Fibroblast of the aortic adventitia (primary cell): ENCODE measurements at places on chromosomes 4 and X.

GRCh38 chr4:148239494-148239985, 202.7 kb downstream of the NR3C2 start:
- no peak for DNase-seq

- no peak for DNase-seq
These were observed 56.0 kb upstream of the TECRL start for GRCh38 chr4:64465263-64465662.

DNA sequence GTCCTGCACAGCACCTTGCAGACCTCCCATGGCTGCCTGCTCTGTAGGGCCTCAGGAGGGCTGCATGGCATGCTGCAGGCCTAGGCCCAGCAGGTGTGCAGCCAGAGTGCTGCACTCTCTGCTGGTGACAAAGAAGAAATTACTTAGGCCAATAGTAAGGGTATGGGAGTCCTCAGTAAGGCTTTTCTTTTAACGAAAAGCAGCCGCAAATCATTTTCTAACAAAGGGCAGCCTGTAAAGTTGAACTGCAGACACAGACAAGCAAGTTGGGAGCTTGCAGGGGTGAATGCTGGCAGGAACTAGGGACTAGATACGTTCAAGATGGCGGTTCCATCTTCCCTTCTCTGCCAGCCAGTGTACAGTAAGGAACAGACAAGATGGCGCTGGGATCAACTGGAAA, 22.4 kb upstream of the UBA6 start:
- no peak for DNase-seq

DNA sequence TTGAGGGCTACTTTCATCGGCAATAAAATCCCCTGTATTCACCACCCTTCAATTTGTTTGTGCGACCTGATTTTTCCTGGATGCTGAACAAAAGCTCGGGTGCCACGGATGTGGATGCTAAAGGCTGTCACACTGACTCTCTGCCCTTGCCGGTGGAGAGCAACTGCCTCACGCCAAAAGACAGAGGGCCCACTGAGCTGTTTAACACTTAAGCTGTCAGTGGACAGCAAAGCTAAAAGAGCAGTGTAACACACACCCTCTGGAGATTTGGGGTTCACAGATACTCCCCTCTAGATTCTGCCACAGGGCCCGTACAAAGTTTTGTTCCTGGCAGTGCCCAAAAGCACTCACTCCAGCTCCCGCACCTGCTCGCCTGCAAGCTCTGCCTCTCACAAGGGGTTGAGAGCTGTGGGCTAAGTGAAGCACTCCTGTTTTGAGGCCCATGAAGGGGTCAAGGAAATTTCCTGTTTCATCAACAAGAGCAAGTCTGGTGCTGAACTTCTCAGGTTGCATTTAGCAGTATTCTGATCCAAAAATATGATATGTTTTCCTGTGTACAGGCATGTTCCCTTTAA, 1571.9 kb downstream of the ADGRL3 start:
- no peak for DNase-seq

- no peak for DNase-seq
These were observed 10.1 kb downstream of the AMOT start for GRCh38 chrX:112830540-112830939.

GRCh38 chr4:158586881-158587280, 65.2 kb downstream of the RXFP1 start:
- DNase-seq = no peak

- no peak for DNase-seq
These were observed 109.0 kb downstream of the RPS6KA6 start for GRCh38 chrX:84078991-84079390.

DNA sequence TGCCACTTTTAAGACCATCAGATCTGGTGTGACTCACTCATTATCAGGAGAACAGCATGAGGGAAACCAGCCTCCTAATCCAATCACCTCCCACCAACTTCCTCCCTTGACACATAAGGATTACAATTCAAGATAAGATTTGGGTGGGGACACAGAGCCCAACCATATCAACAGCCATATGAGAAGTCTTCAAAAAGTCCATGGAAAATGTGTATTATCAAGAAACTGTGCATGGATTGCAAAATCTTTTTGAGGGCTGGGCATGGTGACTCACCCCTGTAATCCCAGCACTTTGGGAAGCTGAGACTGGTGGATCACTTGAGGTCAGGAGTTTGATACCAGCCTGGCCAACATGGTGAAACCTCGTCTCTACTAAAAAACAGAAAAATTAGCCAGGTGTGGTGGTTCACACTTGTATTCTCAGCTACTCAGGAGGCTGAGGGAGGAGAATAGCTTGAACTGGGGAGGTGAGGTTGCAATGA, 17.8 kb upstream of the RPL39 start:
- DNase-seq = peak; percentile 74

DNA sequence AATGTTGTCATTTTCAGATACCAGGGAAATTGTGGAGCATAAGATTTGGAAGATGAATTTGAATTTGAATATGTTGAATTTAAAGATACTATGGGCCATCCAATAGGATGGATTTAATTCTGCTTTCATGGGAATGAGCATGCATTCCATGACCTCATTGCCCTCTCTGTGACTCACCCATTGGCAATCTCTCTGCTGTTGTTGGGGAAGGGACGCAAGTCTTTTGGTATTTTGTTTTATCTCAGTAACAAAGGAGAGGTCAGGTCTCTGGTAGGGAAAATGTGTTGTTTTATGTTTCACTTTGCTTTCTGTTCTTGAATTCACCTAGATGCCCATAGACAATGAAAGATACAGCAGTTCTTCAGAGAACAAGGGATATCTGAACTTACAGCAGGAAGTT, 42.1 kb upstream of the MAGEA4 start:
- DNase-seq = peak; percentile 91

DNA sequence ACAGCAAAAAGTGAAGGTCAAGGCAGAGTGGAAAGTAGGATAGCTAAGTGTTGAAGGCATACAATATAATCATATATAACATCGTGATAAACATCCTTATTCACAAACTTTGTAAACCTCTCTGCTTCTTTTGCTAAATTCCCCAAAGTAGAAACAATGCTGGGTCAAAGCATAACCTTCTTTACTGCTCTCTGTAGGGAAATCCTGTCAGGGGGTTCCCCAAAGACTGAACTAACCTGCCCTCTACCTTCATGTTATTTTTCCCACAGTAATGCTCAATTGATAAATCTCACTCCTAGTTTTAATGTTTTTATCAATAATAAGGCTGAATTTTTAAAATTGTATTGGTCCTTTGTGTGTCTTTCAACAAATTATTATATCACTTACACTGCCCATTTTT, 55.7 kb downstream of the DCHS2 start:
- DNase-seq = no peak

- no peak for DNase-seq
These were observed 243.3 kb downstream of the LDB2 start for GRCh38 chr4:16655111-16655510.

GRCh38 chr4:76214177-76214675, 602 bp upstream of the SCARB2 start:
- no peak for DNase-seq

- no peak for DNase-seq
These were observed 36.5 kb downstream of the WDR1 start for GRCh38 chr4:10079912-10080588.

DNA sequence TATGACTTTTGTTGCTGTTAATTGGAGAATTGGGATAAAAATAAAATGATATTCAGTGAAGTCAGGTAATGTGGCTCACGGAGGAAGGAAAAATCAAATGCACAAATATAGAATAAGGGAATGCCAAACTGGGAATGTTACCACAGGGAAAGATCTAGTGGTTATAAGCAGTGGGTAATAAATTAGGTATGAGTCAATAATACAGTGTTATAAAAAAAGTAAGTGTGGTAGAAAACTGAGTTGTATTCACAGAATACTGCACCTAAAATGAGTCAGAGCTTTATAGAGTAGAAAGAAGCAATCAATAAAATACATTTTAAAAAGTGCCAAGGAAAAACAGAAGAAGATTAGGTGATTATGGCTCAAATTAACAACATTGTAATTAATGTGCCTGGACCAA, 34.5 kb downstream of the INTS12 start:
- DNase-seq = no peak

DNA sequence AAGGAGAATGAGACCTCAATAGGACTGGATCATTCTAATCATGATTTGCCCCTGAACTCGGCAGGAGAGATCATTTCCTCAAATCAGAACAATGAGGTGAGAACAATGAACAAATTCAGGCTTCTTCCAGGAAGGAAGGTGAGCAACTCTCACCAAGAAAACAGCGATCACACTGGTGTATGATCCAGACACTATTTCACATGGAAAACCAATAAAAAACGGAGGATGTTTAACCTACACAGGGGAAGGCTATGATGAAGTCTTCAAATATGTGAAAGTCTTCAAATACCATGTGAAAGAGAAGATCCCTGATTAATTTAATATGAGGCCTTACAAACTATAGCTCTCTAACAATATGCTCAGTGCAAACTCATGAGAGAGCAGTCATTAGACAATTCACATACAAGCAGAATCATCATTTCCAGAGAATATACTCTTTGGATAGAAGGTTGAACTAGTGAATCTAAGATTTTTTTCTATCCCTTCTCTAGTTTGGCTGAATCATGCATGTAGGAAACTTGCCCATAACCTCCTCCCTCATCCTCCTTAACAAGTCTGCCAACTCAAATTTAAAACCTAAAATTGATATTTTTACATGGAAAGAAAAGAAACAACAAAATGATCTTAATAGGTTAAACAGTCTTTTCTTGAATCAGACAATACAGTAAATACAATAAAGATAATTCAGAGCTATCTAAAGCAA, 122.5 kb downstream of the ADAMTS3 start:
- DNase-seq = peak; percentile 63

DNA sequence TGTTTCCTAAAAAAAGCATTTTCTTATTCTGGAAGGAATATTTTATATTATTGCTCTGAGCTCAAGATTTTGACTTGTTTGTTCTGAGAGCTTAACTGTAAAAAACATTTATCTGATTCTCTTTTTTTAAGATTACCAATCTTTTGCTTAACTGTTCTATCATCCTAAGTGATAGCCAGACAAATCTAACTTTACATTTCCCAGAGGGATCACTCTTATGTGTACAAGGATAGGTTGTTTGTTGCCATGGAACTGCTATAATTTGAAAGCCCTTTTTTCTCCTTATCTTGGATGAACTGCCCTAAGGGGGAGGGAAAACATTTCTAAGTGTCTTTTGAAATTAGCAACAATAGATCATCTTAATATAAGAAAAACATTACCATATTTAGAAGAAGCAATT, 494.7 kb downstream of the TRAM1L1 start:
- no peak for DNase-seq

DNA sequence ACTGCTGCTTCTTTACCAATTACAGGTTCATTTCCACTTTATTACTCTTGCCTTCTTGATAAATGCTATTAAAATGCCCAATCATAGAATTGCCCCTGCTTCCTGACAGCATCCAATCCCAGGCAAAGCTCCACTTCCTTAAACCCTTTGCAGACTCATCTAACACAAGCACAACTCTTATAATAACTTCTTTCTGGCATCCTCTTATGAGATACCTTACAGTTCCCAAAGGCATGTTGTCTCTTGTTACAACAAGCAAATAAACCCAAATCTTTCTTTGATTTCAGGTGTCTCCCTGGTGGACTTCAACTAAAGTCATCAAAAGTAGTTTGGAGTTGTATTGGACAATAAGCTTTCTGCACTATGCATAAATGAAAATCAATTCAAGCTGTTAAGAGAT, 22.5 kb upstream of the ADH7 start:
- DNase-seq = no peak

- DNase-seq = no peak
These were observed 126.9 kb upstream of the GUCY1A1 start for GRCh38 chr4:155539746-155540145.

DNA sequence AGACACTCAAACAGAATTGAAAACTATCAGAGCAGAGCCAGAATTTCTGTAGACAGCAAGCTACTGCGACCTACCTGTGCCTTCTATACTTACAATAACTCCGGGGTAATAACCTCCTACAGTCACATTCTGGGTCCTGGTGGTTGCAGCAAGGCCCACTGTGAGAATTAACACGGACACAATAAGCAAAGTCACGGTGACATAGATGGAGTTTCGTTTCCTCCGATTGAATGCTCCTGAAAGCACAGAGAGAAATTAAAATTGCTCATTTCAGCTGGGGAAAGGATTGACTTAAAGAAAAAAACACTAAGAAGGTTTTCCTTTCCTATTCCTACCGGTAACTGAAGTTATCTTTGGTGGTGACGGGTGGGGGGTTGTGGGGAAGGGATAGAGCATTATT, 7.0 kb downstream of the TMEM255A start:
- no peak for DNase-seq

DNA sequence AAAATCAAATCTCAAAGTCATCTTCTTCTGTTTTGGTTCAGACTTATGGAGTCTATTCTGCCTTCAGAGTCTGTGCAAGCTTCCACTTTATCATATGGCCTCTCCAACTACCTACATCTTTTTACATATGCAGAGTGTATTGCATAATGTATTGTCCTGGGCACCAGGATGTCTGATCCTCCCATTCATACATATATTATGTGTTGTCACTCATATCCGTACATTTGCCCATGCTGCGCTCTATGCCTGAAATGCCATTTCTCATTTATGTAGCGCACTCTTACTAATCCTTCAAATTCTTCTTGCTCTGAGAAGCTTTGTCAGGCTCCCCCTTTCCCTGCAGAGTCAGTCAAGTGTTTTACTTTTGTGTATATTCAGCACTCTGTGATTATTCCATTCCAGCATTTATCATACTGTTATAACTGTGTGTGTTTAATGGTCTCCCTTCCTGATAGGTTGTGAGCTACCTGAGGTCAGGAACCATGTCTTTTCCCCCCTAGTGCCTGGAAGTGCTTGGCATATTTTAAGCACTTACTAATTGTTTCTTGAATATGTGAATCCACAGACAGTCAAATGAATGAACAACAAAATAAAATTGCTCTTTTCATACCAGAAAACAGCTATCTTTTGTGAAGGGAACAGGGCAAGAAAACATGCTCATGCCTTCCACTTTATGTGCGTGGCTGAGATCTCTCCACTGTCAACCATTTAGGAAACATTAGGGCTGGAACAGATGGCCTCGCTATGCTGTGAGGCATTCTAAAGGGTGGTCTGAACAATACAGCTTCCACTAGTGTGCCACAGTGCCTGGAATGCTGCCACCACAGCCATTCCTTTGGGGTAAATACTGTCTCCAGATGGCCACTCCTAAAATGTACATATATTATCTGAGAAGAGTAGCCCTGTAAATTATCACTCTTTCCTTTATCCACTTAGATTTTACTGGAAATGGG, 81.8 kb downstream of the GLUD2 start:
- no peak for DNase-seq
